CD4-positive, alpha-beta T cell treated with Interferon gamma for 1 hour (primary cell): ENCODE measurements at places on chromosomes 1 and 21.

DNA sequence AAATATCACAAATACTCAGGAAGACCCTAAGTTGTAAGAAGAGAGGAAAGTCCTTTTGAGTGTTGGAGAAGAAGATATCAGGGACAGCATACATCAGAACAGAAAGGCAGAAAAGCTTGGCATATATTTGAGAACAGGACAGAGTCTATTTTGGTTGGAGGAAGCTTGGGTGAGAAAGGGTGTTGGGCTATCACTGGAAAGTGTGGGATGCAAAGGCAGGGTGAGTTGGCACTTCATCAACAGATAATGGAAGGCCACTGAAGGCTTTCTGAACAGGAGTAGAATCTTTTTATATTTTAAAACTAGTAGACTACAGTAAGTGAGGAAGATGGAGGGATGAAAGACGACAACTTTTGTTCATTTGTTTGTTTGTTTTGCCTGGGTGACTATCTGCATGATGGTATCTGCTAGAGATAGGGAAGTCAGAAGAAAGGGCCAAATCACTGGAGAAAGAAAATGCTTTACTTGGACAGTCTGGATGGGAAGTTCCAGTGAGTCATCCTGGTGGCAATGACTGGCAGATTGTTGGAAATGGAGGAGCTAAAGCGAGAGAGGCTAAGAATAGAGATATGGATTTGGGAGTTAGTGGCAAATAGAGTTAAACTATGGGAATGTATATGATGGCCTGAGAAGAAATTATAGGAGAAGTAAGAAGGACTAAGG, 33.7 kb upstream of the KCNA2 start:
- DNase-seq, result peak; percentile 54

DNA sequence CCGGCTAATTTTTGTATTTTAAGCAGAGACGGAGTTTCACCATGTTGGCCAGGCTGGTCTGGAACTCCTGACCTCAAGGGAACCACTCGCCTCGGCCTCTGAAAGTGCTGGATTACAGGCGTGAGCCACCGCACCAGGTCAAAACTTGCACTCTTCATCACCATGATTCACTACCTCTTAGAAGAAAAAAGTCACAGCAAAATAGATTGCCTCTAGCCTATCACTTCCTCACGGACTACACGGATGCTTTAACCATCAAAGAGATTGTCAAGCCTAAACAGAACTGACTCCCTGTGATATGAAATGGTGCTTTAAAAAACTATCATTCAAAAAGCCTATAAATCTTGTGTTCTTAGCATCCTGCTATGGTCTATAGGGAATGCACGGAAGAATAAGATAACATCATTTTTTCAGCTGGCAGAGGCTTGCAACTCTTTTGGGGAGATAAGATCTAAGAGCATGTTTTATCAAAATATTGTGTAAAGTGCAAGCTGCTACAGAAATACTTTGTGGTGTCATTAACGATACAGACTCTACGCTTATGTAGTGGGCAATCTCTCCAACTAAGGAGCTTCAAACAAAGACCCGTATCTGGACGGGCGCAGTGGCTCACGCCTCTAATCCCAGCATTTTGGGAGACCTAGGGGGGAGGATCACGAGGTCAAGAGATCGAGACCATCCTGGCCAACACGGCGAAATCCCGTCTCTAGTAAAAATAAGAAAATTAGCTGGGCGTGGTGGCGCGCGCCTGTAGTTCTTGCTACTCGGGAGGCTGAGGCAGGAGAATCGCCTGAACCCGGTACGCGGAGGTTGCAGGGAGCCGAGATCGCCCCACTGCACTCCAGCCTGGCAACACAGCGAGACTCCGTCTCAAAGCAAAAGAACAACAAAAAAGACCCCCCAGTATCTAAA, 966 bp downstream of the TFB2M start:
- no peak for DNase-seq

- no peak for DNase-seq
Measured at GRCh38 chr21:43693981-43694380, 24.9 kb upstream of the PDXK start.

DNA sequence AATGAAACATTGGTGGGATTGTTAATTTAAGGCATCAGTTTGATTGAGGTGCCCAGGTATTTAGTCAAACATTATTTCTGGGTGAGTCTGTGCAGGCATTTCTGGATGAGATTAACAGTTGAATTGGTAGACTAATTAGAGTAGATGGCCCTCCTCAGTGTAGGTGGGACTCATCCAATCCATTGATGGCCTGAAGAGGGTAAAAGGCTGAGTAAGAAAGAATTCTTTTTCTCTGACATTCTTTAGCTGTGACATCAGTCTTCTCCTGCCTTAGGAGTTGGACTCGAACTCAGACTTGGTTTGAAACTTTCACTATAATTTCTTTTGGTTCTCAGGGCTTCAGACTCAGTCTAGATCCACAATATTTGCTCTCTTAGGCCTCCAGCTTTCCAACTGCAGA, 59.6 kb upstream of the ADAMTS5 start:
- no peak for DNase-seq

GRCh38 chr1:243312952-243313634, 57.3 kb downstream of the SDCCAG8 start:
- DNase-seq, result no peak

DNA sequence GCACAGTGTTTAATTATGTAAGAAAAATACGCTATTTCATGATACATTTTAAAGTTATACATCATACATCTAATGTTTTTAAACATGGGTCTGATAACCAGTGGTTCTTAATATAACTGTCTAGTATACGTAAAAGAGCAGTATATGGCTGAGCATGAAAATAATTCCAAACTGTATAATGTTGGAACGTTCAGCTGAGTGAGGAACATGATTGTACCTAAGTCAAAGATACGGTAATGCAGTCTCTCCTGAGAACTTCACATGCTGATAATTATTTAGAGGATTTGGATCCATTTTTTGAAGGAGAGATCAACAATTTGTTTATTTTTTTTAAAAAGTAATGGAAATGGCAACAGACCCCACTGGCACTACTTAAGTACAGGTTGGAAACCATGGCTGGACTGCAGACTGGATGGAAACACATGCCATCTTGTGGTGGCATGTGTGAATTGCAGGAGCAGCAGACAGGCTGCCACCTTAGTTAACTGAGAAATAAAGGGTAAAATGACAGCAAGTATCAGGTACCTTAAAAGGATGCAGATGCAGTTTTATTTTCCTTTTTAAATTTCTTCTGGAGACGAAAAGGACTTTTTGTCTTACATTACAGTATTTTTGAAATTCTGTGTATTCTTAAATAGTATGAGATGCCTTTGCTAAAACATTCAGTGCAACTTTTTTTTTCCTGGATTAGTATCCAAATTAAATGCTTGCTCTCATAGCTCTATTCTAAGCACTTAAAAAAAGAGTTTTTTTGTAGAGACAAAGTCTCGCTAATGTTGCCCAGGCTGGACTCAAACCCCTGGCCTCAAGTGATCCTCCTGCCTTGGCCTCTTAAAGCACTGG, 73.8 kb downstream of the MTR start:
- peak; percentile 27 for DNase-seq

DNA sequence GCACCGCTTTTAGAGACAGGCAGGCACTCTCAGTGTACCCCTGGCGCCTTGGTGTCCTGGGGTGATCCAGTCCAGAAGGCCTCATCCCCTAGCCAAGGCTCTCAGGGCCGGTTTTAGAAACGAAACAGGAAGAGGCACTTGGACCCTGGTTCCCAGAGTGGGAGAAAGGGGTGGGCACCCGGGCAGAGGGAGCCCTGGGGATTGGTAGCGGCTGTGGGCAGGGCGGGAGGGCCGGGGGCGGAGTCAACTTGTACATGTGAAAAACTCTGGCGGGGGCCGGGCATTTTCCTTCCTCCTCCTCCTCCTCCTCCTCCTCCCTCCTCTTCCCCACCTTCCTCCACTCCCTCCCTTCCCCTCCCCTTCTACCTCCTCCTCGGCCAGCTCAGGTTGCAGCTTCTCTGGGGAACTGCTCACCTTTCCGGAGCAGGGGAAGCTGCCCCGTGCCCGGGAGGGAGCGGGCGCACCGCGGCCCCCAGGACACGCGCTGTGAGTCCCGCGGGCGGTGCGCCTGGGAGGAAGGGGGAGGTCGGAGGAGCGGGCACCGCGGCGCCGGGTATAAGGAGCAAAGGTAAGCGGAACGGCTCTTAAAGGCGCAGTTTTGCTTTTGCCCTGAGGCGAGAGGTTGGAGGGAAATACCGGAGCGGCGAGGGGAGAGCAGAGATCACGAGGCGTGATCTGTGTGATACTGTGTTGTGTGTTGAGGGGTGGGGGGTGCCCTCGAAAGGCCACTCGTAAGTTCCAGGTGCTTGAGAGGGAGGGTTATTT, at the start of gene CDK18:
Gene CDK18 (plus strand): TSS at position 359 of the 765 bp plus-strand sequence. CDS start 18,499 bp downstream, outside the sequence.
- DNase-seq, result peak; percentile 42
